ENCODE measurements at places on chromosomes 6 and 20.

- no peak for DNase-seq
Observed at GRCh38 chr20:49866051-49866450, 49.3 kb downstream of the SPATA2 start.

- no peak for DNase-seq
Observed at GRCh38 chr6:33116841-33117711, 41.3 kb downstream of the HLA-DPB1 start.

DNA sequence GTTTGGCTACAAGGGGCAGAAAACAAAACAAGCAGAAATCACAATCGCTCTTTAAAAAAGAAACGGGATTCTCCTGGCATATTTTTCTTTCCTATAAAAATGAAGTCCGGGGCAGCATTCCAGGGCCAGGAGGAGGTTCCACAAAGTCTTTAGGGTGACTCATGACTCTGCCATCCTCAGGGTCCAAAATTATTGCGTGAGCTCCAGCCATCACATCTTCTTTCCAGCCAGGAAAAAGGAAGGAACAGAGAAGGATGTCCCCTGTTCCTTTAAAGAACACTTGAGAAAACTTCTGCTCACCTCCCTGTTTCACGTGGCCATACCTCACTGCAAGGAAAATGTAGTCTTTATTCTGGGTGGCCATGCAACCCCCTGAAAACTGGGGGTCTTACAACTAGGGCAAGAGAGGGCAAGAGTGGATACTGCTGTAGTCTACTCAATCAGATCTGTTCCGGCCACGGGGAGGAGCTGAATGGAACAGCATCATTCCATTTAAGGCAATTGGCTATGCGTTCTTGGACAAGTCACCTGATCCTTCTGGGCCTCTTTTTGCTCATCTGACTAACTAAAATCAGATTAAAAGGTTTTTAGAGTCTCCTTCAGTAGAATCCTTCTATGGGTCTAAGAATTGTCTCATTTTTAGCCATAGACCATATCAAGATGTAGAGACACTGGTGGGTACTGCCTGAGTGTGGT, 49.4 kb downstream of the CTCFL start:
- DNase-seq: no peak

- no peak for DNase-seq
Observed at GRCh38 chr6:33313105-33313708, 671 bp downstream of the TAPBP start.

- no peak for DNase-seq
Observed at GRCh38 chr6:29864037-29864810, 36.6 kb downstream of the HLA-G start.

GRCh38 chr6:154538640-154539191, 28.2 kb upstream of the CNKSR3 start:
- DNase-seq: peak; percentile 7

DNA sequence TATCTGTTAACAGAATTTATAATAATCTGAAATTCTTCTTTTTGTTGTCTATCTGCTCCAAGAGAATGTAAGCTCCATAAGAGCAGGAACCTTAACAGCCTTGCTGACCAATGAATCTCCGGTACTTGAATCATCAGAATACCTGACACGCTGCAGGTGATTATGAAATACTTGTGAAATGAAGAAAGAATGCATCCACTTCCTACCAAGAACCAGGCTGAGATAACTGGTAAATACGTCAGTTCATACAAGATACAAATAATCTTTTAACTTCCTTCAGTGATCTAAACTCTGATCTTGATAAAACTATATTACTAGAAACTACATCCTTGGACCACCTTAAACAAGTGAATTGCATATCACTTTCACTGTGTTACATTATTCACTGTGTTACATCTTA, 116.2 kb downstream of the MAP3K5 start:
- no peak for DNase-seq

DNA sequence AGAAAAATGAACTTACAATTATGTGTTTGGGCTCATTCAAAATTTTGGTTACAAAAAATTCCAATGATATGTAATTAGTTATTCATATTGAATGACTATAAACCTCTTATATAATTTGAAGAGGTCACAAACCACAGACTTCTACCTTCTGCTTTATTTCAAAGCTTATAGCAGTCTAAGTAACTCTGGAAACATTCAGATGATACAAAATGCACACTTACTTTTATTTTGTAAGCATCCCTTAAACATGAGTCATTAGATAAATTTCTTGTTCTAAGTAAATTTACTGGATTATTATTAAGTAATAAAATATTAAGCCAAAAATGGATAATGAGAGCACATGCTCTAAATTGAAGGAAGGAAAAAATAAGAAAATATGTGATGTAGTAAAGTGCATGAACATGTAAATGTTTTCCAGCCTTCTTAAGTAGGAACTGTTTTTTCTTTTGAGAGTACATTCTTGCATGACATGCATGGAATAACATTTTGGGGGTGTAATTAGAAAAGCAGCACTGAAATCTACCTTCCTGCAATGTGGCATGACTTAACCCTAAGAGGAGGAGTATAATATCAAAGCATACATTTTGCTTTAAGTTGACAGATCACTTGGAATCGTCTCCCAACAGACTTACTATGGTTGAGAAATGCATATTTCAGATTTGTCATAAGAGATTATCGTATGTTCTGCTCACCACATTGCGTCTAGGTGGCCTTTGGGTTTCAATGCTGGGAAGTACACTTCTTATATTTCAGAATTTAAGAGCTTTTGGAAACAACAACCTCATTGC, 372.7 kb upstream of the HSF2 start:
- DNase-seq: no peak

DNA sequence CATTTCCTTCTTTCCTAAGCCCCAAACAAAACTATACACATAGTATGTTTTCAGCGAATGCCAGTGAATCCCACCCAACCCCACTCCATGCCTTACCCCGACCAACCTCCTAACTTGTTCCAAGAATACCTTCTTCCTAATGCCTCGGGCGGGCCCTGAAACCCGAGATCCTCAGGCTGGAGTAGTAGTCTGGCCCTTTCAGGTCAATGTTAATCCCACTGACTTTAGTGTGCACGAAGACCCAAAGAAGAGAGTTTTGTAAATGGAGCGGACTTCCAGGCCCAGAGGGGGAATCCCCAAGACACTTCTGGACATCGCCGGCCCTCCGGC, 394 bp downstream of the YIPF3 start:
- DNase-seq: peak; percentile 42

- DNase-seq: no peak
Observed at GRCh38 chr6:167121335-167121841, 1.5 kb upstream of the CCR6 start.

GRCh38 chr6:2733736-2734480, 16.8 kb downstream of the MYLK4 start:
- no peak for DNase-seq

DNA sequence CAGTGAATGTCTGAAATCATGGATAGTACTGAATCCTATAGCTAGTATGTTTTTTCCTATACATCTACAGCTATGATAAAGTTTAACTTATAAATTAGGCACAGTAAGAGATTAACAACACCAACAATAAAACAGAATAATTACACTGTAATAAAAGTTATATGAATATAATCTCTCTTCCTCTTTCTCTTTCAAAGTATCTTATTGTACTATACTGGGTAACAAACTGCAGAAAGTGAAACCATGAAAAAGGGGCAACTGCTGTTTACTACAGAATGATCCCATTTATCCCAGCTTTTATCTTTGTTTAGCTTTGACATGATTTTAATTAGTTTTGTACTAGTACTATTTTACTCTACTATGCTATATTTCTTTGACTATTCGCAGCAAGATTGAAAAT, 25.8 kb downstream of the ESF1 start:
- no peak for DNase-seq

GRCh38 chr6:53280207-53280606, 68.5 kb downstream of the ELOVL5 start:
- DNase-seq: no peak

DNA sequence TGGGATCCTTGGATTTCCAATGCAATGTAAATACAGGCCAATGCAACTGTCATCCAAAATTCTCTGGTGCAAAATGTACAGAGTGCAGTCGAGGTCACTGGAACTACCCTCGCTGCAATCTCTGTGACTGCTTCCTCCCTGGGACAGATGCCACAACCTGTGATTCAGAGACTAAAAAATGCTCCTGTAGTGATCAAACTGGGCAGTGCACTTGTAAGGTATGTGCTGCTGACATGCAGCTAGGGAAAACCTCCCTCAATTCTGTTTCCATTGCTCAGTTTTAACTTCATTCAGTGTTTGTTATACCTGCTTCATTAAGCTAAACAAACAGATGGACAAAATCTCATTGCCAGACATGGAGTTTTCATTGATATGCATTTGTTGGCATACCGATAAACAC, 397.1 kb downstream of the ARHGAP18 start:
- peak; percentile 10 for DNase-seq

DNA sequence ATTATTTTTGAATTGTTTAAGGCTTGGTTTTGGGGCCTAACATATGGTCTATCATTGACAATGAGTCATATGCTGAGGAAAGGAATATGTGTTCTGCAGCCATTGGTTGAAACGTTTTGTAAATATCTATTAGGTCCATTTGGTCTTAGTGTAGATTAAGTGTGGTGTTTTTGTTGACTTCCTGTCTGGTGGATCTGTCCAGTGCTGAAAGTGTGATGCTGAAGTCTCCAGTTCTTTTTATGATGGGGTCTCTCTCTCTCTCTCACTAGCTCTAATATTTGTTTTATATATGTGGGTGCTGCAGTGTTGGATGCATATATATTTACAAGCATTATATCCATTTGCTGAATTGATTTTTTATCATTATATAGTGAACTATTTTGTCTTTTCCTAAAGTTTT, 727.2 kb downstream of the KHDRBS2 start:
- DNase-seq: no peak

GRCh38 chr6:82603871-82604270, 240.3 kb downstream of the TPBG start:
- no peak for DNase-seq

DNA sequence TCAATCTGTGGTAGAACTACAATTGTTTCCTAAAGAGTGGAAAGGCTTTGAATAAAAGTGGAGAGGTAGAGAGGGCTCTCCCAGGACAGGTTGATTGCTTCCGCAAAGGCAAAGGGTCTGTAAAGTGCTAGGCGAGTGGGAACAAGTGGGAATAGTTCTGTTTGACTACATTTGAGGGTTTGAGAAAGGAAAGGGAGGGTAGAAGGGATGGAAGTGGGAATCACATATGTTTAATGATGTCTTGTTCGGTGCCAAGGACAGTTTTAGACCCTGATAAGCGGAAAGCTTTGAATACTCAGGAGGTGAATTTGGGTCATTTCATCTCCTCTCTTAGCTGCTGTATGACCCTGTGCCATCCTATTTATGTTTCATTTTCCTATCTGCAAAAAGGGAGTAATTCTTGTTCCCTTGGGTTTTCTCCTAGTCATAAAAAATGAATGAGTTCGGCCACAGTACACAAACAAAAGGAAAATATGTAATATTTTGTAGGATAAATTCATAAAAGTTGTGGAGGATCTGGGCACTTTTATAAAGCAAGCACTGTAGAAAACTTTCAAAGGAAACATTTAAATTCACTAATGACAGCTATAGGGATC, 1.7 kb upstream of the PIM1 start:
- DNase-seq: no peak

GRCh38 chr6:118892355-118892991, 1.5 kb upstream of the ASF1A start:
- peak; percentile 54 for DNase-seq

DNA sequence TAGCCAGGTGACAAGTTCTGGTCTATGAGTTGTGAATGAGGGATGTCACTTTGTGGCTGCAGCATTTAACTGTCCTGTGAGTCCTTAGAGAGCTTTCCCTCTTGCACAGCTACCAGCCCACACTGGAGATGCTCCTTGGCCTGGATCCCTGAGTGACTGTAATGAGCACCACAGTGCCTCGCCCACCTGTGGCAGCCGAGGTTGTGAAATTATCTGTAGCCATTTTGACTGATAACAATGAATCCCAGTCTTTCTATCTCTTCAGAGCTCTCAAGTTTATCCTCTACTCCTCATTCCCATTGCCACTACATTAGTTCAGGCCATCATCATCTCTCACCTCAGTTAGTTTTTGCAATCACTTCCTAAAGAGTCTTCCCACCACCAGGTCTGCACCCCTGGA, 41.3 kb upstream of the BEND3 start:
- no peak for DNase-seq

DNA sequence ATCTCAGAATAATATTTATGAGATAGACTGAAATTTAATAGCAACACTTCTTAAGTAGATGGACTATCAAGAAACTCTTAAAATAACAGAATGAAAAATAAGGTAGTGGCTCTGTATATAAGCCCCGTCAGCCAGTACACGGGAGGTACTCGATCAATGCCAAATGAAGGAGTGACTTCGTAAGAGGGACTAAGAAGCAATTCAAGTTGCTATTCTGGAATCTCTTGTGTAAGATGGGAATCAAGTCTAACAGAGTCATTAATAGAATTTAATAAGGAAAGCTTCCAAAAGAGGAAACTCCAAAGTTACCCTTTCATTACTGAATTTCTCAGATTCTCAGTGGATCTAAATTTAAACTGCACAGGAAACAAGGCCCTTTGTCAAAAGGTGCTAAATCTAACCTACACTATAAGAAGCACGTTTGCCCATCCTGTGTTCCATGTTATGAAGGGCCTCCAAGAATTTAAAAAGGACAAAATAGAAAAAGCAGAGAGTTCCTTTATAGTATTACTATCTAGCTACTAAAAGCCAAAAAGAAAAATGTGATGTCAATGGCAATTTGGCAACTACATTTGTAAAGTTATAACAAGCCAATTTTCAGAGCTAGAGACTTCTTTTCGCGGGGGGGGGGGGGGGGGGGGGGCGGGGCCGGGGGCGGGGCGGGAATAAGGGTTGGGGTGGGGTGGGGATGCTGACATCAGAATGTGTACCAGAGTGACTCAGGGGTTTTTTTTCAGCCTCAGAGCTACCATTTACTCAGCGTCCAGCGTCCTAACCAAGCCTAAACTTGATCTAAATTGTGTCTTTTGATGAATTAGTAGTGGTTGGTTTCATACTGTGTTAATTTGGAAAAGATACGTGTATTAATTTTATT, 200.6 kb downstream of the GMPR start:
- DNase-seq: no peak

- no peak for DNase-seq
Observed at GRCh38 chr20:41135187-41135887, 2.0 kb upstream of the PLCG1 start.

- no peak for DNase-seq
Observed at GRCh38 chr6:1662534-1662933, 52.8 kb downstream of the FOXC1 start.

- no peak for DNase-seq
Observed at GRCh38 chr6:119065382-119065781, 13.1 kb downstream of the FAM184A start.

GRCh38 chr6:169793408-169793807, 42.0 kb downstream of the ERMARD start:
- DNase-seq: no peak
